Inflammatory macrophage (primary cell): ENCODE measurements at places on chromosomes 2 and 18.

GRCh38 chr18:49857708-49858107 lies 44.4 kb upstream of the ACAA2 start:
- no peak for DNase-seq

DNA sequence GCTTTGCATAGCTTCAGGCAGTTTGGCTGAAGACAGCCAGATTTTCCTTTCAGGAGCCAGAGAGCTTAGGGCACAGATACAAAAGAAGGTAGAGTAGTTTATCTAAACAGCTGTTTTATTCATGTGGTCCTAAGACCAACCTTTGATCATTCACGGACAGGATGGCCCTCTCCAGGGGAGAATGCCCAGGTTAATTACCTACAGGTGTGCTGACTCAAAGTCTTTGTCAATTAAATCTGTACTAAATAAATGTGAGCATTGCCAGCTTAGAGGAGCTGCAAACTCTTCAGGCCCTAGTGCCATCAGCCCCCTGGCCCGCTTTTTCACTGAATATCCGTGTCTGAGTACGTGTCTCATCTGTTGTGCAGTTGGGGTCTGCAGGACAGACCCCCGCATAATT lies 554.7 kb downstream of the NUP35 start:
- no peak for DNase-seq

- peak; percentile 52 for DNase-seq
These were observed 32.4 kb downstream of the ORC2 start for GRCh38 chr2:200930947-200931626.

DNA sequence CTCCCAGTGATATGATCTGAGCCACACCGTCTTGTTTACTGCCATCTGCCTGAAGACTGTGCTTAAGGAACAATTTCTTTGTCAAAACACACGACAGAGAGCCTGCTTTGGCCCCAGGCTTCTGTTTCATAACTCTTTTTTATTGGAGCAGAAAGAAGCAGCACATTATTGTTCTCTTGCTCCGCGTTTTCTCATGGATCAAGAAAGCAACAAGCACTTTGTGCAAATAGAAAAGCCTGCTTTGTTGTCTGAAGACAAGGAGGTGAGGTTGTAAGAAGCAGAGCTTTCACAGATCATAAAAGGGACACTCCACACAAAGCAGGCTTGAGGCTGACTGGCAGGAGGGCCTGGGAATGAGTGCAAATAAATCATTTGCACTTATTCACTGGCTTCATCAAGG lies 118.3 kb upstream of the FAM136A start:
- no peak for DNase-seq

GRCh38 chr2:11103984-11104793 lies 51.1 kb upstream of the SLC66A3 start:
- no peak for DNase-seq

- DNase-seq, result no peak
These were observed 854.6 kb downstream of the CBLN2 start for GRCh38 chr18:71689416-71690160.

GRCh38 chr2:45315861-45316260 lies 295.2 kb downstream of the SRBD1 start:
- no peak for DNase-seq

GRCh38 chr2:237978058-237978712 lies 11.4 kb downstream of the UBE2F start:
- no peak for DNase-seq

- DNase-seq, result no peak
These were observed 5.2 kb downstream of the ZNF638 start for GRCh38 chr2:71336802-71337201.

DNA sequence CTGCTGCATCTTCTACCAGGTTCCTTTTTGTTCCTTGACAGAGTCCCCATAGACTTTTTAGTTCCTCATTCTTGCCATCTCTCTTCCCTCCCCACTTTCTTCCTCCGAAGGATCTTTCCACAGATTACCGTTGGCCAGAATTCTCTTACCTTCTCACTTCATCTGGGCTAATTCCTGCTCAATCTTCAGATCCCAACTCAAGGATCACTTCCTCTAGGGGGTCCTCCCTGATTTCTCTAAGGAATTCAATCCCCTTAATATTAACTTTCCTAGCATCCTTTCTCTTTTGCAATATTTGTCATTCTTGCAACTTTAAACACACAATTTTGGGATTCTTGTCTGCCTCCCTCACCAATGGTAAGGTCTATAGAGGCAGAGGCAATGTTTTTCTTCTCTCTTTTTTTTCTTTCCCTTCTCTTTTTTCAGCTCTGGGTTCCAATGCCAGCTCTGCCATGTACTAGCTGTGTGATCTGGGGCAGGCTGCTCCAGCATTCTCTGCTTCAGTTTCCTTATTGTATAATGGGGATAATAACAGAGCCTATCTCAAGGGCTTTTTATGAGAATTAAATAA lies 5.4 kb upstream of the KCNE4 start:
- DNase-seq, result no peak

DNA sequence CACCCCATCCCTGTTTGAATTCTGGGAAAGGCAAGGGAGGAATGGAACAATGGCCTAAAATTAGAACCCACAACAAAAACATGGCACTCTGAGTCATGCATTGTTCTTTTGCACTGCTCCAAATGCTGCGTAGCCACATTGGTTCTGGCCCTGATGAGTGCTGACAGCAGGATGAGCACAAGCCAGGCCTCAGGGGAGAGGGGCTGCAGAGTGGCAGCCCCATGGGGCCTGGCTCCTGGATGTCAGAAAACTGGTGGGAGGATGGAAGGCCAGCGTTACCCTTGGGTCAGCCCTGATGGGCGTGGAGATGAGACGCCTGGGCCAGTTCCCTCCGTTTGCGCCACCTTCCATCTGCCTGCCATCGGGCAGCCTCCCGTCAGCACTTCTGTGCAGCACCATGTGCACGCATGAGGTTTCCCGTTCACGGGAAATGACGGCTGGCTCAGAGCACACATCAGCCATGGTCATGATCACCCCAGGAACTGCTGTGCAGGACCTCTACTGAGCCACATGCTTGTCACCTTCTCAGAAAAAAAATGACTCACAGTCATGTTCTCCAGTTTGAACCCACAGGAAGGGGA lies 65.6 kb downstream of the CYP26B1 start:
- DNase-seq, result no peak

DNA sequence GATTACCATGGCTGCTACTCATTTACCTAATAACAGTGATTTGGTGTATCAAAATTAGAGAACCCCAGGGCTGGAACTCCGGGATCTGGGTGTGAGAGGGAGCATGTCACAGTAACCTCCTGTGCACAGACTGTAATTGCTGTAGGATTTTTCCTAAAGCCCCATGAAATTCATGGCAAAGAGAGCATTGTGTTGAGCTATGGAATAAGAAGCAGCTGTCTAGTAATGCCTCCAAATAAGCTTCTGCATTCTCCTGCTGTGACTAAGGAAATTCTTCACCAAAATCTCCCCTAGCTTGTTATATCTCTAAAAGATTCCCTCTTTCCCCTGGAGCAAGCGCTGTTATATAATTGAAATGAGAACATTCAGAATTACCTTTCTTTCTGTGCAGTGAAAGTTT lies 158.1 kb upstream of the SPATS2L start:
- DNase-seq, result no peak

DNA sequence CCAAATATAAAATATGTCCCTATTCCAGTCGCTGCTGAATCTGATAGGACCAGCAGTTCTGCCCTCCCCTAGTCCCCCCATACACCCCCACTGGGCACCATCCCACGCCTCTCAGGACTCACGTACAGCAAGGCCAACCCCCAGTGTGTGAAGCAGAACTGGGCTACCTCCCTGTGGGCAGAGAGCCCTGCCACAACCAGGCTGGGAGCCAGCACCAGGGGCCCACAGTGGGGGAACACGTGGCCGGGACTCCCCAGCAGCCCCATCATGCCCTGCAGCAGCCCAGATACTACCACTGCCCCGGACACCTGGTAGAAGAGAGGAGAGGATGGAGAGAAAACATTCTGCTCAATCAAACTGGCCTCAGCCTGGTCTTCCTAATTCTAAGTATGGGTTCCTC lies 1.3 kb downstream of the SLC23A3 start:
- DNase-seq, result peak; percentile 11

DNA sequence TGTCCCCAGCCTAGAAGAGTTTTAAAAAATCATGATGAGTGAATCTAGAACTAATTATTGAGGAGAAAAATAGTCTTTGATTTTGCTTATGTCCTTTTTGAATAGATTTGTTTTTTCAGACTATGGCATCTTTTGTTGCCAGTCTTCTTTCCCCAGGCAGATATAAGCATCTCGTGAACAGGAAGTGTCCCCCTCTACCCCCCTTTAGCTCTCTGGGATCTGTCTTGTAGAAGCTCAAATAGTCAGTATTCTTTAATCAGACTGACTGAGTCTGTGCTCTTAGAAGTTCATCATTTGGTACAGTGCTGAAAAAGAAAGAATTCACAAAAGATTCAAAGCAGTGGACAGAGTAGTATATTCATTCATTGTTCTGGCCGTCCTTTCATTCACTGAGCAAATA lies 10.4 kb downstream of the PRKCE start:
- no peak for DNase-seq

- no peak for DNase-seq
These were observed 3.9 kb upstream of the HRH4 start for GRCh38 chr18:24456549-24456948.

DNA sequence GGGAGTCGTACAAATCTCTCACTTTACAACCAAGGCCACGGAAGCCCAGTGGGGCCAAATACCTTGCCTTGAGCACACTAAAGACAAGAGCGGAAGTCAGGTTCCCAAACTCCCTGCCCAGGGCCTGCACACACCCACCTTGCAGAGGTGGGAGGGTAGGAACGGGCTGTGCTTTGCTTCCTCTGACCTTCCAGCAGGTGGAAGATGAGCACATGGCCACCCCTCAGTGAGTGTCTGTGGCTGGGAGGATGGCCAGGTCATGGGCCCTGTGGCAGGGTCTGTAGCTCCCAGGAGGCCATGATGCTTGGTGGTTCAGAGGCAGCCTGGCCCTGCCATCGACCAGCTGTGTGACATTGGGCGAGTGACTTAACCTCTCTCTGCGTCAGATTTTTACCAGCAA lies 218.2 kb downstream of the ZBTB7C start:
- DNase-seq, result no peak

GRCh38 chr2:131121464-131121863 lies 16.3 kb downstream of the PLEKHB2 start:
- no peak for DNase-seq

DNA sequence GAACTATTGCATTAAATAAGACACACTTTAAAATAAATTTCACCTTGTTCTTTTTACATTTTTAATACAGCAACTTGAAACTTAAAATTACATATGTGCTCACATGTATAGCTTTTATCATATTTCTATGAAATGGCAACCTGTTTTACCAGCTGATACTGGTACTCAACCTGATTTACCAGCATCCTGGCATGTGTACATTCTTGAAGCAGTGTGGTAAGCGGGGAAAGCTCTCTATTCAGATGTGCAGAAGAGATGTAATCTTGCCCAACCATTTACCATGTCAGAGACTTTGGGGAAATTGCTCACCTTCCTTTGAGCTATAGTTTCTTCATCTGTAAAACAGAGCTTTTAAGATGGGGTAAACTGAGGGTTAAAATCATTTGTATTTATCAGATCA lies 133.2 kb downstream of the CCDC148 start:
- DNase-seq, result no peak

- no peak for DNase-seq
These were observed 108.9 kb downstream of the THSD7B start for GRCh38 chr2:136874258-136874657.

GRCh38 chr18:39958876-39959275 lies 1996.2 kb upstream of the PIK3C3 start:
- DNase-seq, result no peak

- no peak for DNase-seq
These were observed 57.2 kb downstream of the ACAA2 start for GRCh38 chr18:49756135-49756534.

DNA sequence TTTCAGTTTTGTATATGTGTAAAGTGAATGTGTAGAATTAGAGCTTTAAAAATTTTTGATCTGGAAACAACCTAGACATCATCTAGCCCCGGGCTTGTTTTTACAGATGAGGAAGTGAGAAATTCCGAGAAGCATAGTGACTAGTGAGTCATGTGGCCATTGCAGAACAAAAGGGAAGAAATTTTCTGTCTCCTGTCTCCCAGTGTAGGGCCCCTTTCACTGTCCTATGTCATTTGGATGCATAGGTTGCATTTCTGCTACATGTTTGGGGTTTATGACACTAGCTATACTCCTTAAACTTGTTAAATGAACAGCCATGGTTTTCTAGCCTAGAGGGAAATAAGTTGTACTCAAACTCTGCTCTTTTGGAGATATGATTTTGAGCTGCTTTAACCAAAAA lies 84.6 kb downstream of the PLCL1 start:
- peak; percentile 95 for DNase-seq

DNA sequence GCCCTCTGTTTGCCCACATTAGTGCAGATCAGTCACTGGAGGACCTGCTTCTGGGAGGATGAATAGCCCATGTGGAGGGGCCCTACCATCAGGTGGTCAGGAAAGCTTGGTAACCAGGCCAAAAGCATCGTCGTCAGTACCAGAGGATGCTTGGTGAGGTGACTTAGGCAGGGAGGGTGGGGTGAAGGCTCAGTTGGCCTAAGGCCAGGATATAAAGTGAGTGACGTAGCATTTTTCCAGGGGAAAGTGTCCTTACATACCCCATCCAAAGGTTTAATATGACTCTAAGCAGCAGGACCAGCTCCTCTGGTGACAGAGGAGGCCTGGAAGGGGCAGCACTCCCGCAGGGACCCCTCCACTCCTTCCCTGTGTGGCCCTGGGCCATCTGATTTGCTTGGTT lies 27.7 kb upstream of the DNMT3A start:
- no peak for DNase-seq

DNA sequence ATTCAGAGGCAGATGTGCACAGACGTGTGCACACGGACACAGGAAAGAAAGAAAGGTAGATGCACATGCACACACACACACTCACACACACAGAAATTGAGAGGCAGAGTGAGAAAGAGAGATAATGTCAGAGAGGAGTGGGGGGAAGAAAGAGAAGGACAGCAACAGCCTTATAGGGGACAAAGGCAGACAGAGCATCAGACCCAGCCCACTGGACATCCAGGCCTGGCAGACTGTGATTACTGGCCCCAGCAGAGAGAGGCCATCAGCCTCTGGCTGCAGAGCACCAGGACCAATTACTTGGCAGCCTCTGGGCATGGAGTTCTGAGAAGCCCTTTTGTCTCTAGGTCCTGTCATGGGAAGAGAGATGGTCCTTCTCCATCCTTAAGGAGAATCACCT lies 66.1 kb downstream of the C18orf54 start:
- no peak for DNase-seq

DNA sequence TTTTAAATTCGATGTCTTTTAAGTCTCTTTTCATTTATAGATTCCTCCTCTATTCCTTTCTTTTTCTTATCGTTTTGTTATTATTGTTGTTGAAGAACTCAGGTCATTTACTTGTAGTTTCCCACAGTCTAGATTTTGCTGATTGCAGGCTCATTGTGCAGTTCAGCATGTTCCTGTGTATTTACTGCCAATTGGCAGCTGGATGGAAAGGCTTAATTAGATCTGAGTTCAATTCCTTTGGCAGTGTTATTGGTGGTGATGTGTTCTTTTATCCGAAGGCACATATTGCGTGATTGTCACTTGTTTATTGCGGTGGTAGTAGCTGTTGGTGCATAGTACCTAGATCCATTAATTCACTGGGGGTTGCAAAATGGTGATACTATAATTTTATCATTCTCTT lies 180.7 kb downstream of the BABAM2 start:
- no peak for DNase-seq

GRCh38 chr2:199278099-199278498 lies 179.6 kb downstream of the SATB2 start:
- DNase-seq, result no peak

GRCh38 chr2:174552880-174553279 lies 44.7 kb downstream of the WIPF1 start:
- DNase-seq, result no peak

GRCh38 chr2:190205657-190206056 lies 114.0 kb downstream of the HIBCH start:
- no peak for DNase-seq
